ENCODE measurements at places on chromosomes 3 and 15. TPM values are rescaled to one million over a fixed set of nuclear protein-coding genes. Genes with fewer than 3 reads are reported as not detected.
A peak's percentile ranks its signal among the peaks of the same experiment; 100 is the strongest.

DNA sequence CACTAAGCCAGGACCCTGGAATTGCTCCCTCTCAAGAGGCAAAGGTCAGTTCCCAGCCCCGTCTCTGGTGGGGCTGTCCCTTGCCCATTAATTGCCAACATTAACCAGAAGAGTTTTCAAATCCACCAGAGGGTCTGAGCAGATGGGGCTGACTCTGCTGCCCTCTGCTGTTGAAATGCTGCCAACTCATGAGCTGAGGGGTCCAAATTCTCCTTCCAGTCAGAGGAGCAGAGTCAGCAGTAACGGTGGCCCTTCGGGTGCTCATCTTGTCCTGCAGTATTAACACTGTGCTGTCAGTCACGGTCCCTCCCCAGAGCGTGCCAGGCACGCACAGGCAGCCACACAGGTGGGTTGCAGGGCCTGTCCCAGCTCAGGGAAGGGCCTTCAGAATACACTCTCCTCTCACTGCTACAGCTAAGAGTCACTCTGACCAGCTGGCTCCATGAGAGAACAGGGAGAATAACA is 10.7 kb upstream of the SPTBN5 start:
- H3K4me1 ChIP-seq = peaks cover 13% of the 10 kb centered on the region
- H3K27me3 ChIP-seq = no peaks in the 10 kb centered on the region
- no peak overlapping the region for H3K4me3 ChIP-seq
- peak; percentile 78 for DNase-seq
- H3K27ac ChIP-seq = peak overlapping the region; percentile 62

DNA sequence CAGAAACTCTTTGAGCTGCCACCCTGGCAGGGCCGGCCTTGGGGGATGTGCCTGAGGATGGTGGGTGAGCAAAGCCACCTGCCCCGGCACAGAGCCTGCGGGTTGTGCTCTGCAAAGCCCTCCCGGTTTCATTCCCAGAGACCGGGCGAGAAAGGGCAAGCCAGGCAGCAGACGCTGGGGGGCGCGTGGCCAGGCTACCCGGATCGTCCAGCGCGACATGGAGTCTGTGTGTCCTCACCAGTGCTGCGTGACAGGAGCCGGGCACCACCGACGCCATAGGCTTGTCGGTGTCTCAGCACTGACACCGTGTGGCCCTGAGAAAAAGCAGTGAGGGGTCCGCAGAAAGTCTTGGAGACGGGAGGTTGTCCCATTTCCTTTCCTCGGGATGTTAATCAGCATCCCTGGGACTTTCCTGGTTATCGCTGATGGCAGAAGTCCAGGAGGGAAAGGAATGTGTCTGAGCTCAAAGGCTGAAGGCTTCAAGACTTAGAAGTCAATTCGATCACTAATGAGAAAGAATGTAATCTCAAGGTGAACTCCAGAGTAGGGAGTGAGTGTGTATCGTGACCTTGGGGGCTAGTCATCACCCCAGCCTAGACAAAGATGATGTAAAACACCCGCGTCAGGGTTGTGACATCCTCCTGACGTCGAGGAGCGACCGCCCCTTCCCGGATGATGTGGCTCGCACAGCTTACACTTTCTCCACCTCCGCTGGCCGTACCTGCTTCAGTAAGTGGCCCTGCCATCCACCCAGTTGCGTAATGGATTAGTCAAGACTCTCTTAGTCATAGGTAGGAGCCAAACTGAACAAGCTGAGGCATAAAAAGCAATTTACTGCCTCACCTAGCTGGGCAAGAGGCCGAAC is 36.3 kb upstream of the PLA2G4E start:
- peak overlapping the region; percentile 13 for H3K4me3 ChIP-seq
- peaks cover 40% of the 10 kb centered on the region for H3K27me3 ChIP-seq
- peak; percentile 47 for DNase-seq
- H3K4me1 ChIP-seq = peaks cover 8% of the 10 kb centered on the region
- no peaks in the 10 kb centered on the region for H3K36me3 ChIP-seq
- H3K27ac ChIP-seq = no peak overlapping the region

GRCh38 chr15:38406436-38406835 is 47.5 kb upstream of the FAM98B start:
- no peak overlapping the region for H3K4me3 ChIP-seq
- H3K27me3 ChIP-seq = peaks cover 31% of the 10 kb centered on the region
- H3K4me1 ChIP-seq = no peaks in the 10 kb centered on the region
- no peak overlapping the region for H3K27ac ChIP-seq
- no peaks in the 10 kb centered on the region for H3K36me3 ChIP-seq

- no peak overlapping the region for H3K4me3 ChIP-seq
- H3K27ac ChIP-seq = no peak overlapping the region
- H3K4me1 ChIP-seq = peaks cover 14% of the 10 kb centered on the region
- no peak for DNase-seq
- peaks cover 8% of the 10 kb centered on the region for H3K27me3 ChIP-seq
Observed at GRCh38 chr15:75731248-75732151, 18.9 kb upstream of the CSPG4 start.

GRCh38 chr3:129187857-129188256 is 4.2 kb upstream of the CNBP start:
- H3K27me3 ChIP-seq = no peaks in the 10 kb centered on the region
- H3K27ac ChIP-seq = peak overlapping the region; percentile 31
- H3K4me3 ChIP-seq = no peak overlapping the region
- DNase-seq = no peak
- peaks cover 20% of the 10 kb centered on the region for H3K4me1 ChIP-seq

DNA sequence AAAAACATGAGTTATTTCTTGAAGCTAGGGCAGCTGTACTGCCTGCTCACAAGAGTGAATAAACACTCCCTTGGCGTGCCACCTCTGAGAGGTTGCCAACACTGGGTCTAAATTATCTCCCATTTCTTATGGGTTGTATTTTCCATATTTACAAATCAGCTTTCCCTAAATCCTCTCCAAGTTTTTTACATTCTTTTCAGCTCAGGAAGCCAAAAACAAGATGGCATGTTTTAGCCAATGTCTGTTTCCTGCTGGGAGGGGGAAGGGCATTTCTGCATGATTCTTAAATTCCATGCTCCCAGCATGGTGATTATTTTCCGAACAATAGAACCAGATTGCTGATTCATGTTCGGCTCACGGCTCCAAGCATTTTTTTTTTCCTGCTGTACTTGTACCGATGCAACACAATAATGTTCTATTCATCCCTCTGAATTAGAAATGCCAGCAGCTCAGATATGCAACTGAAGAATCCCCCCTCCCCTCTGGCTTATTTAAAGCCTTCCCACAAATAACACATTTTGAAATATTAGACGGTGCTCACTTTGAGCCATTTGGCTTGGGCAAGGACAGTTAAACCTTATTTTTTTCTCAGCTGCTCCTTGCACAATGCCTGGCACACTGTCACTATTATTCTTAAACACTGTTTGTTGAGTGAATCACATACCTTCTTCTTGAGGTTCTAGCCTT is 252.5 kb downstream of the THRB start:
- no peak overlapping the region for H3K27ac ChIP-seq
- no peak for DNase-seq
- H3K4me1 ChIP-seq = no peaks in the 10 kb centered on the region
- no peak overlapping the region for H3K4me3 ChIP-seq
- no peaks in the 10 kb centered on the region for H3K36me3 ChIP-seq

DNA sequence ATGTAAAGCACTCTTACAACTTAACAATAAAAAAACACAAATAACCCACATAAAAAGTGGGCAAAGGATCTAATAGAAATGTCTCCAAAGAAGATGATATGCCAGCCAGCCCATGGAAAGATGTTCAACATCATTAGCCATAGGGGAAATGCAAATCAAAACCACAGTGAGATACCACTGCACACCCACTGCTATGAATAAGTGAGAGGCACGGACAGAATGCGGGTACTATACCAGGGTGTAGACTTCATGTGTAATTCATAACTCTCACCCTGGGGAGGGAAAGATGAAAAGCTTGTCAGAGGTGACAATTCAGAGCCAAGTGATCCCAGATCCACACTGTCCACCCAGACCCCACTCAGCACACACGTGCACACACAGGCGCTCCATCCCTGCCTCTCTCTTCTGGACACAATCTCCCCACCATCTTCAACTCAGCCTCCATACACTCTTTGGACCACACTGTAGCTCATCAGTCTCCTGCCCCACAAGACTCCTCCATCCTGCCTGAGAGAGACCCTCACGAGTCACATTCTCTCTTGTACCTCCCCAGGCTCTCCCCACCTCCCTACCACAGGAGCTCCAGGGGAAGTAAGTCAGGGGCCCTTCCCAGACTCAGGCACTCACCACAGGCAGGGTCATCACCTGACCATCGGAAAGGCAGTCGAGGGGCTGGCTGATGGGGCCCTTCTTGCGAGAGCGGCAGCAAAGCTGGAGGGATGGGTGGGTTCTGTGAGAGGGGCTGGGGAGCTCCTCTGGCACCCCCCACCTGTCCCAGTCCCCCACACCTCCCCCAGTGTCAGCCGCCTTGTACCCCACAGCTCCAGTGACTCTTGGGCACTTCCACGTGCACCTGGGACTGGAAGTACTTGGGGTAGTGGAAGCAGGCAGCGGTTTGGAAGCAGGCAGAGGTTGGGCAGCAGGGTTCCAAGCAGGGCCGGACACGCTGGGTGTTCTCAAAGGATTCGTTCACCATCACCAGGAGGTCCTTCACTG is 21.3 kb downstream of the PLA2G4E start:
- no peak overlapping the region for H3K4me3 ChIP-seq
- H3K27me3 ChIP-seq = peaks cover 3% of the 10 kb centered on the region
- no peak for DNase-seq

GRCh38 chr3:46906471-46907058 is 29.0 kb downstream of the PTH1R start:
- H3K4me3 ChIP-seq = no peak overlapping the region
- DNase-seq = no peak
- no peaks in the 10 kb centered on the region for H3K36me3 ChIP-seq
- H3K27me3 ChIP-seq = no peaks in the 10 kb centered on the region
- peaks cover 6% of the 10 kb centered on the region for H3K4me1 ChIP-seq
- no peak overlapping the region for H3K27ac ChIP-seq

DNA sequence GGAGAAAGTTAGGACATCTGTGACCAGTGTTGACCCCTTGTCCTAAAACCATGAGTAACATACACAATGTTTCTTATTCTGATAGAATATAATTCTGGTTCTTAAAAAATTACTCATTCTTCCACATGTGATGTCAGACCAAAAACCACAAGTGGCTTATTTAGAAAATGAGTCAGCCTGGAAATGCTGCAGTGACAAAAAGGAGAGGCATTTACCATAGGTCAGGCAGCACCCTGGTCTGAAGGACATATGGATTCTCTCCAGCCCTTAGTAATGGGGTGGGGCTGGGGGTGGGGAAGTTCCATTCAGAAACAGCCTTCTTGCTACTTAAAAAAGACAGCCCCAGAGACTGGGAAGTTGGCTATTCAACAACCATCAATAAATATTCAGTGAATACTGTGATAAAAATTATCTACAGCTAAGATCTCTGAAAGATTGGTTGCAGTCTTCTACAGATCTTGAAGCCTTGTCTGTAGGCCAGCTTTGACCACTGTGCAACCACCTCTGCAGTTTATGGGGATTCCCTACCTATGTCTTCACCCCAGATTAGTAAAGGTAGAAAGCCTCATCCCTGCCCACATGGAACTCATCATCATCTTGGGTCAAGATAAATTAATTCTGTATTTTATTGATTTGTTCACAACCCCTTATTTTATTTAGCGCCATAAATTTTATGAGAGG is 34.9 kb upstream of the TIMP4 start:
- peaks cover 30% of the 10 kb centered on the region for H3K4me1 ChIP-seq
- no peaks in the 10 kb centered on the region for H3K27me3 ChIP-seq
- peak overlapping the region; percentile 31 for H3K27ac ChIP-seq
- H3K36me3 ChIP-seq = no peaks in the 10 kb centered on the region

The ZNF662 gene
- 0.22 TPM for total RNA-seq

Measured in activated CD4-positive, alpha-beta T cell treated with anti-CD3 and anti-CD28 coated beads, Interleukin-2, amount 10 ng/mL, durations not matched to agents 7 days and 5 days (primary cell).